ENCODE measurements at places on chromosomes 1 and 21.

- peak; percentile 86 for DNase-seq
Measured at GRCh38 chr21:35366394-35367080, 317.4 kb upstream of the RUNX1 start.

GRCh38 chr1:209611771-209612570 is 28.5 kb downstream of the CAMK1G start:
- no peak for DNase-seq

DNA sequence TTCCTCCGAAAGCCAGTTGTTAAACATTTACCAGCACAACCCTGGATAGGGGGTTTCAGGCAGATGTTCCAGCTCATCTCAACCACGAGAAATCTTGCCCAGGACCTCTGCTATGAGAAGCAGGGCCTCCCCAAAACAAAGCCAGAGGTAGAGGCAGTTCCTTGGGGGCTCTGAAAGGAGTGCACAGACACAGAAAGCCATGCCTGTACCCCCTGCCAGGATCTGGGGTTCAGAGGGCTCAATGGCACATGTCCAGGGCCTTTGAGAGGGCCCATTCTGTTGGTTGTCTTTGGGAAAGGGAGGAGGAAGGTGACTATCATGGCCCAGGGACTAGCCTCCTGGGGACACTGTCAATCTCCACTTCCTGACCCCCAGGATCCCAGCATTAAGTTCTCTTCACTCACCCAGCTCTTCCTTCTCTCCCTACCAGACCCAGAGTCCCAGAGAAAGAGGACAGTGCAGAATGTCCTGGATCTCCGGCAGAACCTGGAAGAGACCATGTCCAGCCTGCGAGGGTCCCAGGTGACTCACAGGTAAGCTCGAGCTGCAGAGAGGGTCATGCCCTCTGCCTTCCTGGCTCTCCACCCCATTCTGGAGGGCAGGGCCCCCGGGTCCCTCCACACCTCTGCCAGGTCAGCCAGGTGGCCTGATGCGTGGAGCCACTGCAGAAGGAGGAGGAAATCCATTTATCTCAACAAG is 116.4 kb upstream of the IPO9 start:
- DNase-seq: no peak

GRCh38 chr1:30964706-30965105 is 56.1 kb upstream of the SDC3 start:
- DNase-seq: no peak

GRCh38 chr1:18773753-18774152 is 85.7 kb downstream of the TAS1R2 start:
- DNase-seq: no peak

DNA sequence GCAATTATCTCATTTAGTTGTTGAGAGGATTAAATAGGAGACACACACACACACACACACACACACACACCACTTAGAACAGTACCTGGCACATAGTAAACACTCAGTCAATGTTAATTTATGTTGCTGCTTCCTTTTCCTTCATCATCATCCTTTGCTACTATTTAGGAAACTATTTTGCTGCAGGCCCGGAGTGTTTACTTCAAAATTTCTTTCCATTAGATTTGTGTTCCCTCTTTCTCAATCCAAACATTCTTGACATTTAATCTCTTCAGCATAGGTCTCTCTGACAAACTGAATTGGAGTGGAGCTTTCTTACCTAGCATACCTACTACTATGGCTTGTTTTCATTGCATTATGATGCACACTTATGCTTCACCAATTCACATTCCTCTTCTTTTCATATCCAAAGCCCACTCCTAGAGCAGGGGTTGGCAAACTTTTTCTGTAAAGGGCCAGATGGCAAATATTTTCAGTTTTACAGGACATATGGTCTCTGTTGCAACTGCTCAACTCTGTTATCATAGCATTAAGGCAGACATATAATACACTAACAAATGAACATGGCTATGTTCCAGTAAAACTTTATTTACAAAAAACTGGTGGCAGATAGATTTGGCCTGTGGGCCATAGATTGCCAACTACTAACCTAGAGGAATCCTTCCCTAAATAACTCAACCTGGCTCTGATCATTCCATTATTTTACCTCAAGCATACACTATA is 49.5 kb downstream of the SCMH1 start:
- DNase-seq: peak; percentile 39

DNA sequence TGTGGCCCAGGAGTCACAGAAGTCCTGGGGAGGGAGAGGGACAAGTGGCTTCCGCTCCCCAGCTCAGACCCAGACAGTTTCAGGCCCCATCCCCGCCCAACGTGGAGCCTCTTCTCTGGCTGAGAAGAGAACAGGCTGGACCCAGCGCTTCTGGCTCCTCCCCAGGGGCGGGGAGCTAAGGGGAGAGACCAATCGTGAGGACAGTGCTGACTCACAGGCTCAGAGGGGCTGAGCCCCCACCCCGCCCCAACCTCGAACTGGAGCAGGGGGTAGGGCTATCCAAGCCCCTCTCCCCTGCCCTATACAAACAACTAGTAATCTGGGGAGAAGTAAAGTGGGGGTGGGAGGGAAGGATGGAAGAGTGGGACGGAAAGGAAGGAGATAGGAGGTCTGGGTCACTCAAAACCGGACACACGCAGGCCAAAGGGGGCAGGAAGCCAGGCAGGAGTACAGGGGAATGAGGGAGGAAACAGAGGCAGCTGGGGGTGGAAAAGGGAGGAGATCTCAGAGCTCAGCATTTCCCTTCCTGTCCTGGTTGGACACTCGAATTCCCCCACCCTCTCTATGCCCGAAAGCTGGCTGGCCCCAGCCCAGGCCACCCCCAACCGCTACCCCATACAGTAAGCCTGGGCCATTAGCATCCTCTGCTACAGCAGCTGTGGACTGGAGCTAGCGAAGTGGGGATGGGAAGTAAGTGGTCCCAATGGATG is at the start of gene SHC1:
TSS of gene SHC1 (minus strand) at position 117 of the 710 bp plus-strand sequence. CDS start 221 bp downstream, outside the sequence.
- peak; percentile 95 for DNase-seq

DNA sequence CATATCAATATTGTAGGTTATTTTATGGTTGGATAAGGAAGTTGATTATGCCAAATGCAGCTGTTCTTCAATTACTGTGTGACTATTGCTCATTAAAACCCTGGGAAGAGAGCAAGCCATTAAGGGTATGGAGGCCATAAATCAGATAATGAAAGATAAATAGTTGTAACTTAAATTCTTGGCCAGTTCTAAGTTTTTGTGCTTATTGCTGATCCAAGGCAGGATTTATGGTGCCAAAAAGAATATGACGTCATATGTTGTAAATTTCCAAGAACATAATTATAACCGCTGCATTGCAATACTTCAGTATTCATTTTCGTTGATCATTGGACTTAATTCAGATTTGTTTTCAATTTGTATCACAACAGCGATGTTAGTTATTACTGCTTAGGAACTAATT is 211.6 kb downstream of the LRRC40 start:
- DNase-seq: no peak

DNA sequence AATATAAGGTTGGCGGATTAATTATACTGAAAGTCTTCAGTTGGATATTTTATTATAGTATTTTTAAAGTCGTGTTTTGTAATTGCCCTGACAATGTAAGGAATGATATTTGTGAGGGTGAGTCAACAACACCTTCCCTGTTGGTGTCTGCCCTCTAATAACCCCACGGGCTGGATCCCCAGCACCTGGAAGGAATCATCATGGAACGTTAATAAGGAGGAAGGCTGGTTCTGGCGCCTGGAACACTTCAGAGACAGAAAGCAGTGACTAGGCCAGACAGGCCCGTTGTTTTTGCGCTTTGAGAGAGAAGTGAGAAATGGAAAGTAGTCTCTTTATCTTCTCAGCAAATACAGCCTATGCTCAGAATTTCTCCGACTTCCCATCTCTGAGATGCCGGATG is 31.6 kb downstream of the TEX35 start:
- DNase-seq: no peak

DNA sequence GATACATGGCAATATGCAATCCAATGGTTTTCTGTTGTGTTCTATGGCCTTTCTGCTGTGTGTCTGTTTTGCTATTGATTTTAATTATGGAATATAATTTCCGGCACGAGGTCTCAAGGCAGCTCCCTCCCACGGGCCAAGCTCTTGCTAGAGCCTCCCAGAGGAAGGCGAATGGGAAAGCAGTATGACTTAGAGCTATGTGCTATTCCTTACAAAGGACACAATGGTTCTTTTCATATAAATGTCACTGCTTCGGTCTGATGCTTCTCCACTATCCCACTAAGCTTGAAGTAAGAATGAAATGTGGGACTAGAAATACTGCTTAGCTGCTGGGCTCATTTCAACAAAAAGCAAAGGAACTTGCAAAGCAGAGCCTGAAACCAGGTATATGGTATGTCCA is 322.2 kb upstream of the BEND5 start:
- no peak for DNase-seq

GRCh38 chr21:33780631-33781030 is 135.0 kb downstream of the ATP5PO start:
- peak; percentile 63 for DNase-seq

- DNase-seq: no peak
Measured at GRCh38 chr1:231613419-231614349, 12.9 kb upstream of the DISC1 start.

DNA sequence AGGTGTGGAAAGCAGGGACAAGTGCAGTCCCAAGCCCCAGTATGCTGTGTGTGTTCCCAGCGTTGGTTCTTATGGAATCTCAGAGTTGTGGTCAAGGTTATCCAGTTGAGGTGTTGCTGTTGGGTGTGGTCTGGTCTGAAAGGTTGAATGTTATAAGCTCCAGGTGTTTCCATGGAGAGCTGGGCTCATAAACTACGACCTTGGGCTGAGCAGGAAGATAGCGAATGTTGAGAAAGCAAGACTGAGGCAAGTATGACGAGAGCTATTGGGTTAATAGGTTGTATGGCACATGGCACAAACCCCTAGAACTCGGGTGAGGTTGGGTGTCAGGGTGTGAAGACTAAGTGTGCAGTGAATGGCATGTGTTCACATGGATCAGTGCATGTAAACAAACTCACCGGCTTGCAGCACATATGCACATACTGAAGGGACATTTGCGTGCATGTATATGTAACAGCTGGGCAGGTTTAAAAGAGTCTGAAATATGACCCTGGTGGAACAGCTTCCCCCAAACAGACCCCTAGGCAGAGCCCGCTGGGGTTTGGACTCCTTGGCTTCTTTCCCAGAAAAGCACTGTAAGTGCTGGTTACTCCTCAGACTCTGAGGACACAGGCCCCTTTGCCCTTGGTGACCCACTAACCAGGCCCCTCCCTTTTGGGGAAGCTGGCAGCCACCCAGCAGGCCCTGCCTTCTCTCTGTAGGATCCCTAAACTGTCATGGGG is 117.5 kb downstream of the NAV1 start:
- DNase-seq: peak; percentile 42

- DNase-seq: no peak
Measured at GRCh38 chr1:214124915-214125314, 137.1 kb downstream of the PROX1 start.

GRCh38 chr1:11245248-11245647 is 17.1 kb downstream of the MTOR start:
- DNase-seq: no peak

- no peak for DNase-seq
Measured at GRCh38 chr1:109564194-109564878, 15.9 kb downstream of the GNAI3 start.

DNA sequence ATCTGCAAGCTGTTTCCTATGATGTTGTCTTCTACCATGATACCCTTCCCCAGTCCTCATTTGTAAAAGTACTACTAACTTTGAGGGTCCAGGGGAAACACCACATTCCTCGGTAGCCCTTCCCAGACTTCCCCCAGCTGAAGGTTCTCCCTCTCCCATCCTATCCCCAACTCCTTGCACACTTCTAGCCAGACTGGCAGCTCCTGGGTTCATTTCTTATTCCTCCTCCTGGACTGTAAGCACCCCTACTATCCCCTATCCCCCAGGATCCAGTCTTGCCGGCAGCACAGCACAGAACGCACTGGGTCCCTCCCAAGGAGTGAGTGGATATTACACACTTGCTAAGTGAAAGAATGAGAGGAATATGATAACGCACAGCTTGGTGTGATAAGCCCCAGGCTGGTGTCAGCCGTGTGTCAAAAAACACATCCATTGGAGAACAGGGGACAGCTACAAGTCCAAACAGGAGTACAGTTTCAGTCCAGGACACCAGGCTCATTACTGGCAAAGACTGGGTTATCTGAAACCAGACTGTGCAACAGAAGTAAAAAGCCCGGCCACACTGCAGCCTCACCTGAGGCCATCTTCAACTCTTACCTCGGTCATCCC is 100.2 kb downstream of the SSBP3 start:
- no peak for DNase-seq

- no peak for DNase-seq
Measured at GRCh38 chr1:87042111-87042811, 127.8 kb downstream of the HS2ST1 start.

DNA sequence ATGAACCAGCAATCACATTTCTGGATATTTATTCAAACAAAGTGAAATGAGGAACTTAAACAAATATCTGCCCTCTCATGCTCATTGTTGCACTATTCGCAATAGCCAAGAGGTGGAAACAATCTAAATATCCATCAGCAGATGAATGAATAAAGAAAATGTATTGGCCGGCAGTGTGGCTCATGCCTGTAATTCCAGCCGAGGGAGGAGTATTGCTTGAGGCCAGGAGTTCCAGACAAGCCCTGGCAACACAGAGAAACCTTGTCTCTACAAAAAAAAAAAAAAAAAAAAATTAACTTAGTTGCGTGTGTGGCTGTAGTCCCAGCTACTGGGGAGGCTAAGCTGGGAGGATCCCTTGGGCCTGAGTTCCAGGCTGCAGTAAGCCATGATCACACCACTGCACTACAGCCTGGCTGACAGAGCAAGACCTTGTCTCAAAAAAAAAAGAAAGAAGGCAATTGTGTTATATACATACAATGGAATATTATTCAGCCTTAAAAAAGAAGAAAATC is 191.4 kb downstream of the AKT3 start:
- peak; percentile 5 for DNase-seq

- peak; percentile 17 for DNase-seq
Measured at GRCh38 chr1:51280321-51280978, 44.4 kb downstream of the RNF11 start.

DNA sequence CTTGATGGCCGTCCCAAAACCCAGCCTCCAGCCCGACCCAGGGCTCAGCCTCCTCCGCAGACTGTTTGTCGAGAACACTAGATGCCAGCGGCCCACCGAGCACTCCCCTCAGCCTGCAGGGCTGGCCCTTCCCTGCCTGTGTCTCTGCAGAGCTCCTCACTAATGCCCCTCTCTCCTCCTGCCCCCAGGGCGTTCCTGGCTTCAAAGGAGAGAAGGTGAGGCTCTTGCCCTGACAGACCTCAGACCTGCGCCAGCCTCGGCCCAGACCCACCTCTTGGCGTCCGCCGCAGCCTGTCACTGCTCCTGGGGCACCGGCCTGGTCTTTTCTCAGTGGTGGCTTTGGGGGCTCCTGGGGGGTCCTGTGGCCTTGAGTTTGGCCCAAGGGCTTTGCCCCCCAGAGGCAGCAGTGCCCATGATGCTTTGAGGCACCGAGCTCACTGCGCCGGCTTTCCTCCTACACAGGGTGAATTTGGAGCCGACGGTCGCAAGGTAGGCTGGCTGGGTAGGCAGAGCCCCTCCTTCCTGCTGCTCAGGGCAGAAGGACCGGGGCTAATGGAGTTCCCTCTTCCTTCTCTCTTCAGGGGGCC is 18.4 kb downstream of the COL6A2 start:
- DNase-seq: no peak

- DNase-seq: no peak
Measured at GRCh38 chr1:31051611-31052010, 13.9 kb downstream of the PUM1 start.

GRCh38 chr1:52706941-52707926 is 9.1 kb upstream of the COA7 start:
- DNase-seq: no peak

Data from iris pigment epithelial cell (primary cell).